Putamen (tissue), 1 donor: ENCODE measurements at places on chromosomes 6 and 20.

GRCh38 chr6:149905911-149906371 lies 8.0 kb upstream of the RAET1E start:
- DNase-seq: no peak

DNA sequence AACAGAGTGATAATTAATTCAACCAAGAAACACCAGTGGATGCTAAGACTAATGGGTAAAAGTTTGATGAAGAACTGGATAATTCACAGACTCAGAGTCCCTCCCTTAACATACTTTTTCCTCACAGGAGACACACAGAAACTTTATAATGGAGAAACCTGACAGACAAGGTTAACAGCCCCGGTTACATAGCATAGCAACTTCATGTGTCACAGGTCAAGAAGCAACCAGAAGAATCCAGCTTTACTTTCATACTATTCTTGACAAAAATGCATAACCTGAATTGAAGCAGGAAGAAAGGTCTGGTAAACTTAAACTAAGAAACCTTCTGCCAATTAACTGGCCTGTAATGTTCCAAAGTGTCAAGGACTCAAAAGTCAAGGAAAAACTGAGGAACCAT lies 375.9 kb downstream of the RNF144B start:
- DNase-seq: no peak

GRCh38 chr6:114195027-114195365 lies 147.8 kb downstream of the HS3ST5 start:
- no peak for DNase-seq

DNA sequence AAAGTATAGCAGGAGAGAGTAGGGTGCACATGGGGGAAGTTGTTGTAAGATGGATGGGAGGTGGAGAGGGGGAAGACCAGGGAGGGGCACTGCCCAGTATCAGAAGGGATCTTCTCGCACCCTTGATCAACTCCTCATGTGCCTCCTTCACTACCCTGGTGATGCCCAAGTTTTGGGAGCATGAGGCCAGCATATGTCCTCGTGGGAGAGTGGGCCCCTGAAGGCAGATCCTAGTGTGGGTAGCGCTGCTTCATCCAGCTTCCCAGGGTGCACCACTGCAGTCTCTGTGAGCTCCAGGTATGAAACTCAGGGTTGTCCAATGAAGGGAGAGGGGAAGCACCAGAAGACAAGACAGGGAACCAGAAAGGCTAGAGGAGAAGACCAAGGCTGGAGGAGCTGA lies 82.2 kb upstream of the FOXP4 start:
- no peak for DNase-seq

DNA sequence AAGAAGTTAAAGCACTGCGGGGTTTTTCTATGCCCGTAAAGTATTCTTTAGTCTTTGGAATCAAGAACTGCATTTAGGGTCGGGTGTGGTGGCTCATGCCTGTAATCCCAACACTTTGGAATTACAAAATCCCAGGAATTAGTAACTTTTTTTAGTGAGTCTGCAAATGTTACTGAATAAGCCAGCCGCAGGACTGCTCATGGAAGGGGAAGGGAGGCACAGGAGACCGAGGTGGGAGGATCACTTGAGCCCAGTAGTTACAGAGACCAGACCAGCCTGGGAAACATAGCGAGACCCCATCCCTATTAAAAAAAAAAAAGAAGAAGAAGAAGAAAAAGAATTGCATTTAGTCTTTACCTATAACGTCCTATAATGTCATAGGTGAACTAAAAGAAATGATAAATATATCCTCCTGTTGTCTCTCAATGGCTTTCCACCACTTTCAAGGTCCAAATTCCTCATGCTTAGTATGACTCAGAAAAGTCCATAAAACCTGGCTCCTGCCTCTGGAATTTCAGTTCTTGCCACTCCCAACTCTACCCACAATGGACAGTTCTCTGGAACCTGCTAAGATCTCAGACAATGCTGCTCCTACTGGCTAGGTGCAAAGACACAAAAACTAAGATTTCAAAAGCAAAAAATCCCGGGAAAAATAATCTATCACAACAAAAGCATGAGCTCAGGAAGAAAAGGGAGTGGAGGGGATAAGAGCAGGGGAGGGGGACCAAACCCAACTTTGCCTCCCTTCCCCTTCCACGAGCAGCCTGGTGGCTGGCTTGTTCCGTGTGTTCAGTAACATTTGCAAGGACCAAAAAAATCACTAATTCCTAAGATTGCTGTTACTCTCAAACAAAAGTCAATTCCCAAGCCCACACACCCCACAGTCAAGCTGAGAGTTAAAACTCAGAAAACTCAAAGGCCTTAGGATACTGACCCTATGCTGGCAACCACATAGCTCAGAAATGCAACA lies 39.0 kb downstream of the B4GALT5 start:
- DNase-seq: no peak

DNA sequence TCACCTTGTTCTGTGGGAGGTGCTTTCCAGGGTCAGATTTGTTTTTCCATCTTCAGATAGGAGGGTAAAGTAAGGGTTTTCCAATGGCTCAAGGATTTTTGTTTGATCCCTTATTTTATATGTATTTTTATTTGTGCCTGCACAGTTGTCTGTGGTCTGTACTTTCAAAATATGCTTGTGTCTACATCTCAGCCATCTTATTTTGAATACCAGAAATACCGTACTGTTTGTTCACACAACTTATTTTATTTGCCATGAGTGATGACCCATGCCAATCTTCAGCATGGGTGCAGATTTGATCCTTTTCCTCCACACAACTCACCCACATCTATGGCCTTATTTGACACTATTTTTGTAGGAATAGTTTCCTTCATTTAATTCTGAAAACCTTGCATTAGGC lies 72.2 kb upstream of the PTCHD4 start:
- no peak for DNase-seq

GRCh38 chr20:3218307-3218988 lies 9.2 kb downstream of the ITPA start:
- DNase-seq: no peak

DNA sequence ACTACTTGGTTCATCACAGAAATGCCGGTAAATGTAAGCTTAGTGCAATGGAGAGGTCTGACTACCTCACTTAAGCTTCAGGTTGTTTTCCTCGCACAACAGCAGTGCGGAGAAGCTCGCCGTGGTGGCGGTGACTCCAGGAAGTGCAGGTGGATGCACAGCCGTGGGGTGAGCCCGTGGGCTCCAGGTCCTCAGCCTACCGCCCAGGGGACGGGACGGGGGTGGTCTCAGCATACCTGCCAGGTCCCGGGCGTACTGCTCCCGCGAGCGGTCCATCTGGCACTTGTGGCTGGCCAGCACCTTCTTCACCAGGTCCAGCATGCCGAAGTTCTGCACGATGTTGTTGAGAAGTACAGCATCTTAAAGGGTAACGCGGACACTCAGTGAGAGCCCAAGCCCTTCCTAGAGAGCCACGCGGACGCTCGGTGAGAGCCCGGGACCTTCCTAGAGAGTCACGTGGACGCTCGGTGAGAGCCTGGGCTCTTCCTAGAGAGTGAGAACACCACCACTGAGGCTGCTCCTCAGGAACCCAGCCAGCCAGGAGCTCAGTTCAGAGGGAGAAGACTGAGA lies 17.8 kb upstream of the HELZ2 start:
- DNase-seq: no peak

DNA sequence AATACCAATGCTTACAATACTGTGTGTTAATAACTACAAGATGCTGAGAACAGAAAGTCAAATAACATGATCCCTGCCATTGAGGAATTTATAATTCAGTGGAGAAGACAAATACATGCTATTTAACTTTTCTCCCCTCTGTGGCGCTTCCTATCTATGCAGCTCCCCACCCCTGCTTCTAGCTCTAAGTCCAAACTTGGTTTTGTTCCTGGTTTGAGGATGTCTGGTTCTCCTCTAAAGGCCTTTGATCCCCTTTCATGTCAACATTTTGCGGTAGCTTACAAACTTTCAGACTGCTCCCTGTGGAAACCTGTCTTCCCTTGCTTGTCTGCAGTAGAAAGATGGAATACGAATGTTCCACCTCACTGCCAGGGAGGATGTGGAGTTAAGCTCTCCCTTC lies 18.4 kb upstream of the REPS1 start:
- no peak for DNase-seq

GRCh38 chr20:46030284-46031013 lies 1.4 kb downstream of the SLC12A5 start:
- no peak for DNase-seq

- DNase-seq: peak; percentile 47
These were observed 54.9 kb downstream of the TAF4 start for GRCh38 chr20:62010551-62011402.

- DNase-seq: peak; percentile 66
These were observed 1.4 kb downstream of the GFOD1 start for GRCh38 chr6:13485923-13486562.
